SW 1271 (cell line): ENCODE measurements at places on chromosomes 2 and 18.

- no peak for DNase-seq
These were observed 19.5 kb upstream of the PRKCE start for GRCh38 chr2:45631955-45632354.

GRCh38 chr18:40387130-40387787 is 1567.8 kb upstream of the PIK3C3 start:
- no peak for DNase-seq

- DNase-seq: no peak
These were observed 252.4 kb downstream of the LPIN1 start for GRCh38 chr2:11998626-11999378.

GRCh38 chr2:193349642-193350041 is 1154.9 kb upstream of the TMEFF2 start:
- DNase-seq: no peak

GRCh38 chr2:8049851-8050571 is 631.8 kb upstream of the ID2 start:
- DNase-seq: no peak

- DNase-seq: no peak
These were observed 73.9 kb upstream of the TAF1B start for GRCh38 chr2:9769171-9770005.

DNA sequence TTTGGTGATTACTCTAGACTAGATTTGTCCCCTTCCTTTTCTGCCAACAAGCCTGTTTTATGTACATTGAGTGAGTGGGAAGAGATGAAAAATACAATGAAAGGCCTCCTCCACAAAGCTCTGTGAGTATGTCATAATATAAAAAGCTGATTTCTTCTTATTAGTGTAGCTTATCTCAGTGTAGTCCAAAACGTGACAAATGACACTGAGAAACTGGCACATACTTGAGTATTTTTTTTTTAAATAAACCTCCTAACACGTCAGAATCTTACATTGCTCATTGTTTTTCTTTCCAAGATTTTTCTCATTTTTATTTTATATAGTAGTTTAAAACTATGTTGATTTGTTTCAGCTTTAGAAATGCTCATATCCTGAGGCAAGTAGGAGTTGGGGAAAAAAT is 17.9 kb upstream of the FIGN start:
- DNase-seq: no peak

DNA sequence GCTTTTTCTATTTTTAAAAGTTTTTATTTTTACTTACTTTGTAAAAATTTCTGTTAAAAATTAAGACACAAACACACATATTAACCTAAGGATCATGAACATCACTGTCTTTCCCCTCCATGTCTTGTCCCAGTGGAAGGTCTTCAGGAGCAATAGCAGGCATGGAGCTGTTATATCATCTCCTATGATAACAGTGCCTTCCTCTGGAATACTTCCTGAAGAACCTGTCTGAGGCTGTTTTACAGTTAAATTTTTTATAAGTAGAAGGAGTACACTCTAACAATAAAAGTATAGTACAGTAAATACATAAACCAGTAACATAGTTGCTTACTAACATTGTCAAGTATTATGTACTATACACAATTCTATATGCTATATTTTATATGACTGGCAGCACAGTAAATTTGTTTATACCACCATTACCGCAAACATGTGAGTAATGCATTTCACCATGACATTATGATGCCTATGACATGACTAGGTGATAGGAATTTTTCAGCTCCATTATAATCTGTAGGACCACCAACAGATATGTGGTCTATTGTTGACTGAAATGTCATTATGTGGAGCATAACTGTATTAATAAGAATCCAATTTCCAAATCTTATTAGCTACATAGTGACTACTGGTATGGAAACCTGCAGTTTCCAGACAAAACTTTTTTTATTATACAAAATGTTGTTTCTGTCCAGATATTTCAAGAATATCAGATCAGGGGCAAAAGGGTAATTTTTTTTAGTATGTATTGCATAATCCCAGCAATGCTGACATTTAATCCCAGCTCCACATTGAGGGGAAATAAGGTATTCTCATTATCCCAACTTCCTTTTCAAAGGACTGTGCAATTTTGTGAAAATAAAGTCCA is 337.2 kb upstream of the SLC39A10 start:
- DNase-seq: no peak

GRCh38 chr2:209901172-209901571 is 101.3 kb upstream of the RPE start:
- no peak for DNase-seq

DNA sequence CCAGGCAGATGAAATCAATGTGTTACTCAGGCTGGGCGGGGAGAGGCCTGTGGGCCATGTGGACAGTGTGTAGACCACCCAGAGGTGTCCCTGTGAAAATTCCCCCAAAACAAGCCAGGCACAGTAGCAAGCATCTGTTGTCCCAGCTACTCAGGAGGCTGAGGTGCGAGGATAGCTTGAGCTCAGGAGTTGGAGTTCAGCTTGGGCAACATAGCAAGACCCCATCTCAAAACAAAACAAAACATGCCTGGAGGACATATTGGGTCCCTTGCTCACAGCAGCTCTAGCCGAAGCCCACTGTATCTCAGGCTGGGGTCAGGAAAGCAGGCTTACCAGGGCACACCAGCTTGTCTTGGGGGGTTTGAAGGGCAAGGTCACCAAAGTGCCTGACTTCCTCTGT is 4.3 kb upstream of the PTMA start:
- DNase-seq: no peak

DNA sequence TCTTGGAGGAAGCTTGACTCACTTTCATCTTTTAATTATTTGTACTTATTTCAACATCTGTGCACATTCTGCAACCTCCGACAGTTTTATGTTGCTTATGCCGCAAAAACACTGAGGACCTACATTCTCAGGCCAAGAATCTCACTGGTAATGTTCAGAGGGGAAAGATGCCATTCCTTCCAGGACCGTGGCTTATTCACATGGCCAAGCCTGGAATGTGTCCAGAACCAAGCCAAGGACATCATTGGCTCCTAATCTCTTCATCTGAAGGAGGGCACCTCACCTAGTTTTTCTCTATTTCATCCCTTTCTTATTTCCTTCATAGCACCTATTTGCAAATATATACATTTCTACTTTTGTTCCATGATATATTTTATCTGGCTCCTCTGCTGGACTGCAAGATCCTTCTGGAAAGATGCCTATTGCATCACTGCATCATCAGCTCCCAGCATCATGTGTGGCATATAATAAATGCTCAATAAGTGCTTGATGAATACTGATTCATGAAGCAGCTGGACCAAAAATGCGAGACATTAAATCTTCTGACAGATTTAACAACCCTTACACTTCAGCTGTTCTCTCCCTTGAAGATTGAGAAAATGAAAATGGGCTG is 377.1 kb downstream of the TNS1 start:
- DNase-seq: no peak

DNA sequence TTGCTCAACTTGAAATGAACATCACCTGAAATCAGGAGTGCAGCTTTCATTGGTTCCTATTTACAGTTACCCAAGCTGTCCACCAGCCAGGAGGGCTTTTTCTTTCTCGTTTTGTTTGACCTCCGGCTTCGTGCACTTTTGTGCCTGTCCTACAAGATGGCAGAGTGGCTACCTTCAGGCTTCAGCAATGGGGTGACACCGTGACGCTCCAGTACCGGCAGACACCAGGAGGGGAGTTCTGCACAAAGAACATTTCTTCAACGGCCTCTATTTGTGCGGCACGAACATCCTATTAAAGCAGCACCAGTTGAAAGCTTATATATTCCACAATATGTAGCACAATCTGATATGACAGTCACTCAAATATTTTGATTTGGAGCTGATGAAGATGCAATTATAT is 18.3 kb downstream of the RNASEH1 start:
- DNase-seq: no peak

GRCh38 chr2:150303281-150303680 is 184.2 kb downstream of the RND3 start:
- no peak for DNase-seq

GRCh38 chr2:134014196-134014960 is 239.5 kb upstream of the MGAT5 start:
- DNase-seq: no peak

DNA sequence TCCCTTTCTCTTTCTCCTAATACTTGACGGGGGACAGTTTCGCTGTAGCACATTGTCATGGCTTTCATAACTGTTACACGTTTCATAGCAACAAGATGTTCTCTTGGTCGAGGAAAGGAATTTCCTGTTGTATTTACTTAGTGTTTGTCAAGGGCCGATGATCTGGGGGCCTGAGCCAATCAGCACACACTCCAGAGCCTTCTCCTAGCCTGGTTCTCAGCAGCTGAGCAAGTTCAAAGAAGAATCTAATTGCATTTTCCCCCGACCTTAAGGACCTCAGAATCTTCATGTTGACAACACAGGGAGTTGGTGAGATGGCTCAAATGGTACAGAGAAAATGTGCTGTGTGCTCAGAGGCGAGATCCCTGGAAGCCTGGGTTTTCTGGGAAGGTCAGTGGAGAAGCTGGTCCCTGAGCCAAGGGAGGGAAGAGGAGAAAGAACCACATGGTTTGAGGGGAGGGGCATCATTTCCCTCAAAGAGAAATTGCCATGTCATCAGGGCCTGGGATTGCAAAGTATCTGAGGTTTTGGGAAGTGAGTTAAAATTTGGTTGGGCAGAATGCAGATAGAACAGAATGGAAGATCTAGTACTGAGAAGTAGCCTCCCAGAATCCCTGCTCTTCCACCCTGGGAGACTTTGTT is 76.9 kb upstream of the AGAP1 start:
- no peak for DNase-seq

- no peak for DNase-seq
These were observed 75.2 kb downstream of the CABLES1 start for GRCh38 chr18:23210526-23210925.

DNA sequence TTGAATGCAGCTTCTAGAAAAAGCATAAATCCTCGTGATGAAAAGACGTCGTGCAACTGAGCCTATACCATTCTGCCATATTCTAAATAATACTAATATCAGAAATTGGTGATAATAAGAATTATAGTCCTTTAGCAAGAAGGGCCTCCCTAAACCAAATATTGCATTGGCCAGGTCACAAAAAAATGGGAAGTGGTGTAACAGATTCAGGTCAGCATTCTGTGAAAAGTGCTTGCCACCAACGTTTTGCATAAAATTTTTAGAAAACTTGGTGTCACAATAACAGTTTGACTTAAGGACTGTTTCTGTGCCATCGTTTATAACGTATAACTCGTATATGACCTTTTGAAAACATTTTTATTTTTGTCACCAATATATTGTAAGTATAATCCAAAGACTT is 603.6 kb downstream of the CPS1 start:
- DNase-seq: no peak
